Stimulated activated CD4-positive, alpha-beta T cell treated with anti-CD3 and anti-CD28 coated beads, Interleukin-15, amount 100 ng/mL, for 24 hours (primary cell): ENCODE measurements at places on chromosomes 1 and 21.

- DNase-seq, result no peak
Observed at GRCh38 chr1:109777436-109777835, 13.7 kb upstream of the EPS8L3 start.

- no peak for DNase-seq
Observed at GRCh38 chr1:192529031-192529755, 46.4 kb upstream of the RGS1 start.

DNA sequence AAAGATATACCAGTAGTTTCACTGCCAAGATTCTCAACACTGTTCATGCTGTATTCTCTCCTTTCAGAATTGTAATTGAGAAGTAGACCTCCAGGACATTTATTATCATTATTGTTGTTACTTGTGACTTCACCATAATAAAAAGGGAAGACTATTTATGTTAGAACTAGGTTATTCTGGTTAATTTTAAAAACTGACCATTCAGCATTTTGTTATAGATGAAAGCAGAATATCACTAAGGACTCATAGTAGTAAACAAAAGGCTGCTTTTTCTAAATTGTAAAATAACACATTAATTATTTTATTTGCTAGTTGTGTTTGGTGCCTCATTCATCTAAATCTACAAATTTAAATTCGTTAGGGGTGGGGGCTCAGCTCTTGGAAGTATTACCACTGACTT lies 210.4 kb downstream of the PATJ start:
- DNase-seq, result no peak

- DNase-seq, result no peak
Observed at GRCh38 chr1:225442123-225442505, 14.3 kb upstream of the LBR start.

- DNase-seq, result no peak
Observed at GRCh38 chr1:184701816-184702215, 52.8 kb downstream of the EDEM3 start.

- no peak for DNase-seq
Observed at GRCh38 chr21:40095477-40095876, 228.2 kb downstream of the PCP4 start.

DNA sequence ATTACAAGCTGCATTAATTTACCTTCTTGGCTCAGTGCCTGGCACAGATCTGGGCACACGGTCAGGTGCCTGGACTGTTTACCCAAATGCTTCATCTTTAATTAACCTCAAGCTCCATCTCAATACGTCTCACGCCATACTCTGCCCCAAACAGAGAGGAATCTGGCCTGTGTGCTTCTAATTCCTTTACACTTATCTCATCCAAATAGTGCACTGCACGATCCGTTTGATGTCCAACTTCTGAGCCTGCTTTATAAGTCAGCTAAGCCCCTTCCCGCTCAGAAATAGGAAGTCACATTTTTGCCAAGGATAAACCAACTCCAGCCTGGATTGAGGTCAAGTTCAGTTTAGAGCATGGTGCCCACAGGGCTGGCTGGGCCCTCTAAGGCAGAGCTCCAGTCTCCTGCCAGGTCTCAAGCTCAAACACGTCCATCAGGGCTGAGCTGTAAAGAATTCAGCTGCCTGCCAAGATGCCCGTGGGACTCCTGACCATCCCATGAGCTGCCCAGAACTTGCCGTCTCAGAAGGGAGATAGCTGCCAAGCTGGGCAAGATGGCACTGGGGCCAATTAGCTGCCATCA lies 233.5 kb downstream of the TRABD2B start:
- DNase-seq, result no peak

- DNase-seq, result peak; percentile 69
Observed at GRCh38 chr1:244272471-244273261, 179.0 kb downstream of the ADSS2 start.
